ENCODE measurements at places on chromosomes 13 and 19. TPM values are rescaled to one million over a fixed set of nuclear protein-coding genes. Genes with fewer than 3 reads are reported as not detected.

DNA sequence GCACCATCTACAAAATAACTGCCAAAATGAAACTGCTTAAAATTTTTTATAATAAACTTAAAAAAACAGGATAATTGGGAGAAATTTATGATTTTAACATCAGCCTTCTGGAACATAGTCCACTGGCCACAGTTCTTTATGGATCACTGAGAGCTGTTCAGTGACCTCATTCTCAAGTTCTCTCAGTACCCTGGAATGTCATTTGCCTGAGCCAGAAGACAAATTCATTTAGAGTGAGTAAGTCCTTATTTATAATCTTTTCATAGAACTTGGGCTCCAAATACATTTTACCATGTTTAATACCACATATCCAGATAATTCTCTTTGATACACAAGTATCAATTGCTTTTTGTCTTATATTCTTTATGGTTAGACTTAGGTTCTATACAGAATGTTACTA lies 87.6 kb downstream of the CAB39L start:
- no peak for DNase-seq

DNA sequence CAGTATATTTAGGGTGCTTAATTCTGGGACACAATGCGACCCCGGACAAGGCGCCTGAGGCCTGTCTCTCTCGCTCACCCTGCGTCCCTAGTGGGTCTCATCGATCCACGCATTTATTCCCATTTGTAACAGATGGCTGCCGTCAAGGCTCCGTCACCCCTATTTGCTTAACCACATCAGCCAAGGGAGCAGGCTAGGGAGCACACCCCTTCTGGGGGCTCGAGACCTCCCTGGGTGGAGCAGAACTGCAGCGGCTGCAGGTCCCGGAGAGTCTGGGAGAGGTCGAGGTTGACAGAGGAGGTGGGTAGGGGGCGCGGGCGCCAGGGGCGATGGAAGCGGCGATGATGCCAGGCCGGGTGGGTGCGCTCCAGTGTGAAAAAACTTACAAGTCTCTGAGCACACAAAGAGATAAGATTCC lies 507 bp downstream of the ALG5 start:
- no peak for DNase-seq

DNA sequence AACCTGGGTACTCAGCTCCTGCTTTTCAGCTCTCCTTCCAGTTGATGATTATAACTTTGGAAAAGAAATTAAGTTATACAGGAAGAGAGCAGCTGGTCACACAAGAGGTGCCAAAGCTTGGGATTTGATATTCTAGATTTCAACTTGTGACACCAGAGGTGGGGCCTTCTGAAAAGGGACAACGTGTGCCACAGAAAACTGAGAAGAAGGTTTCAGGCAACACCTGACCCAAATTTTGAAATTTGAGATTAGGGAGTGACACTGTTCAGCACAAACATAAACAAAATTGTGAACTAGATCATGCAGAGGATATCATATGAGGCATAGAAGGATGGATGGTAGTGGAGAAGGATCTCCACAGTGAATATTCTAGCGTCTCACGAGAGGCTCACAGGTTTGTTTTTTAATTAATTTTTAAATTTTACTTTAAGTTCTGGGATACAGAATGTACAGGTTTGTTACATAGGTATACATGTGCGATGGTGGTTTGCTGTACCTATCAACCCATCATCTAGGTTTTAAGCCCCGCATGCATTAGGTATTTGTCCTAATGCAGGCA lies 379.7 kb downstream of the ENOX1 start:
- DNase-seq = no peak

GRCh38 chr19:50313812-50314536 lies 15.2 kb downstream of the KCNC3 start:
- no peak for DNase-seq

GRCh38 chr13:34430294-34430693 lies 511.8 kb upstream of the NBEA start:
- DNase-seq = no peak

DNA sequence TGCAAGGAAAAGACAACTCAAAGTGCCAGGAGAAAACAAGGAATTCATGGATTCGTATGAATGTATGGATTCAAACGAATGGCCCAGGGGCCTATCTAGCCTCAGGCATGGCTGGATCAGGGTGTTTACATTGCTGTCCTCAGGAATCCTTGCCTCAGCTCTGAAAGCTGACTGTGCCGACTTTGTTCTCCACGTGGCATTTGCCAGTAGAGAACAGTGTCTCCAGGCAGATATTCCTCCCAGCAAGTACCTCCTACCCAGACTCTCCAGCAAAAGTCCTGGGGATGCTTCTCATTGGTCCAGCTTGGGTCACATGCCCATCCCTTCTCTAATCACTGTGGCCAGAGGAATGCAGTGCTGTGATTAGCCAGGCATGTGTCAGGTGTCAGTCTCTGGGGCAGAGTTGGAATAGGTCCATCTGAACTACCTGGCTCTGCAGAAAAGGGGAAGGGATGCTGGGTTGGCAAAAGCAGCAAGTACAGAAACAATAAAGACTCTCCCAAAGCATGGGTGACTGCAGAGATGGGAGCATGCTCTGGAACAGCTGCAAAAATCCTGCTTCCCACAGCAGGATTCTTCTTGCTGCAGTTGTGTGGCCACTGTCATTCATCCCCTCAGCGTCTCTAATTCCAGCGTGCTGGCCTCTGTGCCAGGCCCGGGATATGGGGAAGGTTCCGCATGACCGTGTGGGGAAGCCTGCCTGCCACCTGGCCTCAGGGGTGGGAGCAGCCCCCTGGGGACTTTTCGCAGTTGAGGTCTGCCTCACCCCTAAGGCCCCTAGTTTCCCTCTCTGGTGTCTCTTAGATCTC lies 30.0 kb downstream of the CCNE1 start:
- DNase-seq = no peak

GRCh38 chr13:71493189-71493588 lies 373.8 kb downstream of the DACH1 start:
- no peak for DNase-seq

DNA sequence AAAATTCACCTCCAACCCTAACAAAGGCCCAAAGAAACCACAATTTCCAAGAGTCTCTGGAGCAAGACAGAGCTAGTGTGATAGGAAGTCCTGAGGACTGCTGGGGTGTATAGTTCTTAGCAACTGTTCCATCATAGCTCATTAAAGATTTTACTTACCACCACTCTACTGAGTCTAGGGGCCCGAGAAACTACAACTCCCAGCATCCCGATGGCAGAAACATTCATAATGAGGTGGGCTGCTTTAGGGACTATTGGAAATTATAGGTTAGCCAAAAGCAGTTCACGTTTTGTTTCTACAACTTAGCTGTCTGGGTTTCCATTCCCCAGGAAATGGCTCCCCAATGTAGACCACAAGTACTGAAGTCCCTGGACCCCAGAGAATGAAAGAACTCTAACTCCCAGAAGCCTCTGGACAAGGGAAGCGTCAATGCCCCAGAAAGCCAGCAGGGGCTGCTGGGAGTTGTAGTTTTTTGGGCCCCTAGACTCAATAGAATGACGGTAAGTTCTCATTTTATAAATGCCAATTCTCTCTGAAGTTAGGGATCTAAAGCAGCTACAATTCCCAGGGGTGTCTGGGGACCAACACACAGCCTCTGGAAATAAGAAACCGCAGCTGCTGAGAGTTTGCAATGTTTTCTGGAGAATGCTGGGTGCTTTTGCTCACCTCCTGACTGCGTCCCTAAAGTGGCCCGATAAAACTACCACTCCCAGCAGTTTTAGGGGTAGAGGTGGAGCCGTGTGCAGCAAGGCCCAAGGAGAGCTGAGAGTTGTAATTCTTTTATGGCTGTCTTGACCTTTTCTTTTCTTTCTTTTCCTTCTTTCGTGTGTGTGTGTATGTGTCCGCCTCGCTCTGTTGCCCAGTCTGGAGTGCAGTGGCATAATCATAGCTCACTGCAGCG lies 11.1 kb downstream of the FTL start:
- DNase-seq = no peak

DNA sequence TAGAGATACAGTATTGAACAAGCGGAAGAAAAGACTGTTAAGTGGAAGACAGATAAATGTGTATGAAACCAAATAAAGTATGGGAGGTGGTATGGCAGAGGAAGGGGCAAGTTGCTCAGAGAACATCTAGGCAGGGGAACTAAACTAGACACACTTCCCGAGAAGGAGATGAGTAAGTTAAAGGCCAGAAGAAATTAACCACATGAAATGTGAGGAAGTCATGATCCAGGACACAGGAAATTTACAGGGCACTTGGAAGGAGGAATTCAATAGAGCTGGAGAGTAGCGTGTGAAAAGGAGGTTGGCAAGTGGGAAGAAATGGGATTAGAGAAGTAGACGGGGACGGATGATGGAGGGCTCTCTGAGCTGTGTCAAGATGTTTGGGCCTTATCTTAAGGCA lies 208.8 kb downstream of the COG6 start:
- DNase-seq = no peak

GRCh38 chr19:9161427-9161826 lies 17.4 kb upstream of the OR7D2 start:
- DNase-seq = no peak

- no peak for DNase-seq
Observed at GRCh38 chr19:50449236-50449899, 16.7 kb downstream of the MYBPC2 start.

- DNase-seq = no peak
Observed at GRCh38 chr19:3188627-3189596, 3.2 kb downstream of the NCLN start.

DNA sequence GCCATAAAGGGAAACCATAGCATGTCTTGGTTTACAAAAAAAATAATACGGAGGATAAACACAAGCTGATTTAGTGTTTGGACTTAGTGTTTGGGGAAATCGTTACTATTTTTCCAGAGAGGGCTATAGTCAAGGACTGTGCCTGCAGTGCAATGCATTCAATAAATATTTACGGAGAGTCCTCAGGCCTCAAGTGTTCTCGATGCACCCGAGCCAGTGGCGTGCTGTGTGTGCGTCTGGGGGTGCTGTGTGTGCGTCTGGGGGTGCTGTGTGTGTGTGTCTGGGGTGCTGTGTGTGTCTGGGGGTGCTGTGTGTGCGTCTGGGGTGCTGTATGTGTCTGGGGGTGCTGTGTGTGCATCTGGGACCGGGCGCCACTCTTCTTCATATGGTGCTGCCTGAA lies 71.7 kb upstream of the GTF3A start:
- no peak for DNase-seq

DNA sequence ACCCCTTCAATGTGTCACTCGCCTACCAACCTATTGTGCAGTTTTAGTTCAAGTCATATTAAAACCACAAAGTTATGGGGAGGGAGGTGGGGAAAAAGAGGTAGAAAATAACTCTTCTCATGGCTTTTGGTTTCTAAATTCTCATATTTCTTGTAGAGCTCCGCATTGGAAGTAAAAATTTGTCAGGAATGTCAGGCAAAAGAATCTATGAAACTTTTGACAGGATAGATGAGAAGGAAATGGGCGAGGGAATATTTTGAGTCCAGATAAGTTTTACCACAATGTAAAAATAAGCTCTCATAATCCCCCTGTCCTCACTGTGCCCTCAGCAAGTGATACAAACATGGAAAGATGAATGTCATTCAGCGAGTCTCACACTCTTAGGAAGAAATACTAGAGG lies 270.4 kb downstream of the DLEU7 start:
- DNase-seq = no peak

GRCh38 chr19:1616396-1616795 lies 11.1 kb upstream of the UQCR11 start:
- DNase-seq = no peak

GRCh38 chr13:46751811-46752635 lies 44.9 kb downstream of the ESD start:
- DNase-seq = no peak

DNA sequence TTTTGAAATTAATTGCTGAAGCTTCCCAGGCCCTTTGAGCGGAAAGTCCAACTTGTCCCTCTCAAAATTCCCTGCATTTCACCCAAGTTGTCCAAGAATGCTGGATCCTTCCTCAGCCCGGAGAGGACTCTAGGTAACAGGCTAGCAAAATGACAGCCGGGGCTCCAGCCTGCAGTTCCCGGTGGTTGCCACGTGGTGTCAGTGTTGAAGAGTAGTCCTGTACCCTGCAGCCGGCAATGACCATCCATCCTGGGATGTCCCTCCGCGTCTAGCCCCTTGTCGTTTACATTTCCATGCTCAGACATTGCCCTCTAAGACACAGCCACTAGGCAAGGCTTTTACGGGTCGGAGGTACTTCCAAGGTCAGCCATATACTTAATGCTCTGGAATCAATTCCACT lies 31.4 kb upstream of the MTIF3 start:
- peak; percentile 14 for DNase-seq

GRCh38 chr19:20278342-20278741 lies 111.3 kb downstream of the ZNF486 start:
- DNase-seq = no peak

DNA sequence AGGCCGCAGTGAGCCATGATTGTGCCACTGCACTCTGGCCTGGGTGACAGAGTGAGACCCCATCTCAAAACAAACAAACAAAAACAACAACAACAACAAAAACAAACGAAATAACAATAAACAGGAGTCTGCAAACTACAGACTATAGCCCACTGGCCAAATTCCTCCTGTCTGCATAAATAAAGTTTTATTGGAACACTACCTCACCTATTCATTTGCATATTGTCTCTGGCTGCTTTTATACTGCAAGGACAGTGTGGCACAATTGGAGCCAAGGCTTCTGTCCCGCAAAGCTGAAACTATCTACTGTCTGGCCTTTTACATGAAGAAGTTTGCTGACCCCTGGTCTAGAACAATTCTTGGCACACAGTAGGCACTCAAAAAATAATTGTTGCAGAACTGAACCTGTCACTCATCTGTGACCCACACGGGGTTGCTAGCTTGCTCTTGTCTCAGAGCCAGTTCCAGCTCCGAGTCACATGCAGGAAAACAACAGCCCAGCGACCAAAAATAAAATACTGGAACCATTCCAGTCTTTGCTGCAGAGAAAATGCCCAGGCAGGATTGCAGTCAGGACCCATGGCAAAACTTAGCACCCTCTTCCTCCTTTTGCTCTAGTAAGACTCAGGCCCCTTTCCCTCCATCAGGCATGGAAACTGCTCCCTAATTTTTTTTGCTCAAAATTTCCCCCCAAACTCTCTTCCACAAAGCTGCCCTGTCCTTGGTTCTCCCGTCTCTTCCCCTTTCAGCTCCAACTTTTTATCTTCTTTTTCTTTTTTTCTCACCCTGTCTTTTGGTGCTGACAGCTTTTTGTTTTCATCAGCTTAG lies 4.8 kb upstream of the MYH14 start:
- DNase-seq = no peak

GRCh38 chr13:107373551-107373950 lies 805.6 kb upstream of the ARGLU1 start:
- DNase-seq = peak; percentile 69

The UTP14C gene
- total RNA-seq = 11.6 TPM

The DLL3 gene
- 2.0 TPM for total RNA-seq

The ZNF254 gene
- 10.1 TPM for total RNA-seq

The HSPBP1 gene
- total RNA-seq = 30.5 TPM

The TNNT1 gene
- total RNA-seq = not detected

The POU2F2 gene
- total RNA-seq = 7.4 TPM

The NLRP11 gene
- not detected for total RNA-seq

The CDX2 gene
- total RNA-seq = not detected

The ZFR2 gene
- total RNA-seq = not detected

The ZNF20 gene
- total RNA-seq = 2.4 TPM

The GNG7 gene
- 0.19 TPM for total RNA-seq

The TEX101 gene
- not detected for total RNA-seq

The ZNF547 gene
- 2.3 TPM for total RNA-seq

The MOB3A gene
- total RNA-seq = 72.4 TPM

The DZIP1 gene
- total RNA-seq = 13.0 TPM

The SMIM44 gene
- total RNA-seq = not detected

The ASF1B gene
- 3.6 TPM for total RNA-seq

The THSD1 gene
- total RNA-seq = 26.4 TPM

Measured in glomerular endothelial cell (primary cell).